ENCODE measurements at places on chromosomes 6 and 20. TPM values are rescaled to one million over a fixed set of nuclear protein-coding genes. Genes with fewer than 3 reads are reported as not detected.
A peak's percentile ranks its signal among the peaks of the same experiment; 100 is the strongest.

GRCh38 chr6:119331663-119332286 is 17.8 kb downstream of the MAN1A1 start:
- no peak for DNase-seq

DNA sequence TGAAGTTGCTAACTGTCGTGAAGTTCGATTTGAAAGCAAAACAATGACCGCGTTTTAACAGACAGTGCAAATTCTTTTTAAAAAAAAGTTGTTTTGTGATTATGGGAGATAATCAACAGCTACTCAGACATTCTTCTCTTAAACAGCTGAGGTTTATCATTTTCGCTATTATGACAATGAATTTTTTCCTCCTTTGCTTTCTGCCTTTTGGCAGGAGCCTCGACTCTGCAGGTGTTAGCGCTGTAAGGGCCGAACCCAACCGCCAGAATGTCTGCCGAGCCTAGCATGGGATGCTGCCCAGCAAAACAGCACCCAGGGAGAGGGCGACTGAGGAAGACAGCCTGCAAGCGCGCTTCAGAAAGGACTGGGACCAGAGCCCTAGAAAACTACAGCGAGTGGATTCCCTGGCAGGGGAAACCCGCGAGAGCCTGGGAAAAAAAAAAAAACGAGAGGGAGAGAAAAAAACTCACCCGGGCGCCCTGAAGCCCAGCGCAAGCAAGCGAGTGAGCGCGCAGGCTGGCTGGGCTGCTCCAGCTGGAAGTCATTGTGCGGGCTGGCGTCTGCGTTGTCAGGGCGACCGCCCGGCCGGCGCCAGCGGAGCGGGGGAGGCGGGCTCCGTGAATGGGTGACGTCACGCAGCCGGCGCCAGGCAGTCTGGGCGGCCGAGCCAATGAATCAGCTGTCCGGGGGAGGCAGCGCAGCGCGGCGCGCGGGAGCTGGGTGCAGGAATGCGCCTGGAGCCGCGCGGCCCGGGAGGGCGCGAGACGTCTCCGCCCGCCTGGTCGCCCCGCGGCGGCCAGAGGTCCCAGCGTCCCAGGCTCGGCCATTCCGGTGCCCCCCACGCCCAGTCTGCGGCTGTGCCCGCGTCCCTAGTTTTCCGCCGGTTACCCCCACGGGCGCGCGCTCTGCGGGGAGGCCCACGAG is 32.7 kb upstream of the ID4 start:
- DNase-seq: peak; percentile 93

DNA sequence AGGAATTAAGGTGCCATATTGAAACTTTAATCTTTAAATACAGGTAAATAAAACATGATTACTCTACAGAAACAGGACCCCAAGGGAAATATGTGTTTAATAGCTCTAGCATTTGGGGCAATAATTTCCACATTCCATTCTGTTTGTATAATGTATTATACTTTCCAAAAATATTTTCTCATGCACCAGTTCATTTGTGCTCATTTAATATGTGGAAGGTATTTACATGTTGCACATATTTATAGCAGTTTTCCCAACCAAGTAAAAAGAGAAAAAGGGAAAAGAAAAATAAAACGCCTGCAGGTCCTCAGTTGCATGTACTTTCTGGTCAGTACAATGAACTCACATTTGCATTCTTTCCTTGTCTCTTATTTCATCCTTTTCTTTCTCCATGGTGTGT is 129.5 kb upstream of the SULF2 start:
- no peak for DNase-seq

The BTN2A1 gene
- polyA plus RNA-seq: 29.5 TPM
